Central memory CD4-positive, alpha-beta T cell (primary cell): ENCODE measurements at places on chromosomes 3 and 15.

- no peak for DNase-seq
Measured at GRCh38 chr15:27714675-27715074, 384.4 kb downstream of the OCA2 start.

DNA sequence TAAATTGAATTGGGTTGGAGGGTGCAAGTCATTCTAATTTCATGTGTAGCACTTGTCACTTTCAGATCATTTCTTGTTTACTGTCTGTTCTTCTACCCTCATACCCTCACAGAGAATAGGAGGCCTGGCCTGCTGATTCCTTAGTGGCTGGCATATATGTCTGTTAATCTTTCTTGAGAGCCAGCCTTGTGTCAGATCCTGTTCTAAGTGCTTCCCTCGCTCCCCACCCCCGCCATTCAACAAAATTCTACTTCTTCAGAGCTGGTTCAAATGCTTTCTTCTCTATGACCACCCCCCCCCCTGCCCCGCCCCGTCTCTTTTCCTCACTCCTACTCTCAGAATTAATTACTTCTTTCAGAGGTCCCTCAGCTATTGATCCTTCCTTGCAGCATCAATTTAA lies 1.5 kb upstream of the U2SURP start:
- no peak for DNase-seq

DNA sequence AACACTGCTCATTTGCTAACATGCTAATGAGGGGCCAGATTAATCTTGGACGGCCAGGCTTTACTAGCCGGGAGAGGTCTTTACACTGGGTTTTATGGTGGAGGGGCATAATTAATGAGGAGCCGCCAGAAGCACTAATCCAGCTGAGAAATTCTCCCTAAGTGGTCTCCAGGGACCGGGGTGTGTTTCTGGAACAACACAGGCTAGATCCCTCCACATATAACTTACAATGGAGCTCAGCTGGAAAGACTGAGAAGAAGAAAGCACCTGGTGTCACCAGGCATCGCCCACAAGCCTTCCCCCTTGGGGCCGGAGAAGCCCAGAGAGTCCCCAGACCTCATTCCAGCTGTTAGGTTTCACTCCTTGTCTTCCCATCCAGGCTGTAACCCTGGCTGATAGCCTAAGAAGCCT lies 127.5 kb downstream of the MEGF11 start:
- no peak for DNase-seq

- DNase-seq, result no peak
Measured at GRCh38 chr3:141020143-141020830, 30.9 kb upstream of the SPSB4 start.

DNA sequence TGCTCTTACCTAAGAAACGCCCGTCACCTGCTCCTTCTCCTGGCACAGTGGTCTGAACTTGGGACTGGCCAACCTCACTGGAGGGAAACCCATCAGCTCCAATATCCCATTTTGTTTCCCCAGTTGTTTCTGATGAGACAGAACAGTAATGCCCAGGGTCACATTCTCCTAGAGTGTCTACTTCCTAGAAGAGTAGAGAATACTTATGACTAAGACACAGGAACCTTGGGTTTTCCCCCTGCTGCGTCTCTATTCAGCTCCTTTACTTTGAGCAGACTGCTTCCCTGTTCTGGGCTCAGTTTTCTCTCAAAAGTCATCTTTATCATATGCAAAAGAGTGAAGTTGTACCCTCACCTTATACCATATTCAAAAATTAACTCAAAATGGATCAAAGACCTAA lies 79.4 kb downstream of the POLR2M start:
- no peak for DNase-seq

GRCh38 chr15:77644543-77645247 lies 12.0 kb upstream of the LINGO1 start:
- no peak for DNase-seq

DNA sequence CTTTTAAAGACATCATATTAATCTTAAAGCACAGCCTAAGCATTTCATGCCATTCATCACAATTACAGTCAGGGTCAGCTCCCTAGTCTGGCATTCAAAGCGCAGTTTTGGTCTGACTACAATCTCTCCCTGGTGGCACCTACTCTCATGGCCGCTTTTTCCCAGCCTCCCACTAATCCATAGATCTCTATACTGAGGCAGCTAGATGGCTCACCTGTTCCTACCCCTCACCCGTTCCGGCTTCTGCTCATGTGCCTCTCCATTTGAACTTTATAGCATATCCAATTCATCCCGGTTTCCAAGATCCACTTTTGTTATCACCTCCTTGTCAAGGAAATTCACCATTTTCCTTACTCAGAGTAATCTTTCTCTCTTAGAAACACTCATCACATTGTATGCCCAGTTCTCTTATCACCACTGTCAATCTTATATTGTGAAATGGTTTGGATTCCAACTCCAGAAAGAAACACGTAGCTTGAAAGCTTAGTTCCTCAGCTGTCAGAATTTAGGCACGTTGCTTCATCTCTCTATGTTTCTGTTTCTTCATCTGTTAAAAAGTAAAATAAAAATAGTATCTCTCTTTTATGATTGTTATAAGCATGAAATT lies 220.0 kb upstream of the UBE2E2 start:
- no peak for DNase-seq

DNA sequence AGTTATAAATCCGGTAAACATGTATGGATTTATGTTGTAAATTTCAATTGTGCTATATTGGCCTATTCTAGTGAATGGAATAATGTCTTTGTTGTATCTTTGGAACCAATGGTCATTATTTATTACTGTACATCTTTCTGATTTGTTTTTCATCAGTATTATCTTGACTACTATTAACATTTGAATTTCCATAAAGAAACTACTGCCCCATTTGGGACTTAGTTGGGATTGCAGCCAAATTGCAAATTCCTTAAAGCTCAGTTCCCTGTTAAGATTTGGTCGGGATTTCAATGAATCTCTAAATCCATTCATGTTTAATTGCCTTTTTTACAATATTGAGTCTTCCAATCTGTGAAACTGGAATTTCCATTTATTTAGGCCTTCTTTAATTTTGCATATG lies 822.4 kb upstream of the CADM2 start:
- no peak for DNase-seq

DNA sequence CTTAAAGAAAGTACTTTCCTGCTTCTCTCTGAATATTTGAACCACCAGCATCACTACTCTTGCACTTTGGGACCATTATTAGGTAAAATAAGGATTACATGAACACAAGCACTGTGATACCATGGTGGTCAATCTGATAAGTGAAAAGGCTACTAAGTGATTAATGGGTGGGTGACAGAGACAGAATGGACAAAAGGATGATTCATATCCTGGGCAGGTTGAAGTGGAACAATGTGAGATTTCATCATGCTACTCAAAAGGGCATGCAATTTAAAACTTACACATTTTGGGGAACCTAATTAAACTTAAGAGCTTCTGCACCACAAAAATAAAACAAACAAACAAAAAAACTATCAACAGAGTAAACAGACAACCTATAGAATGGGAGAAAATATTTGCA lies 172.0 kb upstream of the CD96 start:
- DNase-seq, result no peak

DNA sequence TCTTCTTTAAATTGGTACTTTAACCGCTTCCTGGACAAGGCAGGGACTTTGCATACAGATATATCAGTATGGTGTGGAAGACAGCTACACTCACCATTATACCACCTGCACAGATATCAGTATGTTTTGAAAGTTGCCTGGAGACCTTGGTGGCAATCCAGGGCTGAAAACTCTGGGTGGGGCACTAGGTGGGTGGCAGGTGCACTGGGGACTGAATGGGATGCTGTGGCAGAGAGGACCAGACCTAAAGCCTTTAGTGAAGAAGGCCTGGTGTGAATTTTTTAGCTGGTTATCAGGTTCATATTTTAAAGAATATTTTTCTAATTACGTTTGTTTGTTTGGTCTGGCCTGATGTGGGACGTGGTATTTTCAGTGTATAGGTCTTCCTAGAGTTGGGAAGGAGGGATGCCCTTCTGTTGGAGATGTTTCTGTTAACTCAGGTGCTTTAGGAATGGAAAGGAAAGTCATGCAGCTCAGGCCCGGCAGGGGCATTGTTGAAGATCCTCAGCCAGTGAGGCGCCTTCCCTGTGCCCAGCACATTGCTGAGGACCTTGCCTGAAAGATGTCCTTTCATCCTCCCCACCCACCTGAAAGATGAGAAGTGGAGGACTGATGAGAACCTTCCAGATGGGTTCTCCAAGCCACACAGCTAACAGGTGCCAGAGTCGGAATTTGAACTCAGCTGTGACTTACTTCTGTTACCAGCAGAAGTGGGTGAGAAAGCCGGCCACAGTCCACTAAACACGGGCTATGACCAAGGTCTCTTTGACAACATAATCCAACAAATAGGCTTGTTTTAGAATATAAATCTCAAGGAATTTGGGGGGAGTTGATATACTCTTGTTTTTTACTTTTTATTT lies 77.3 kb downstream of the APBA2 start:
- DNase-seq, result no peak

DNA sequence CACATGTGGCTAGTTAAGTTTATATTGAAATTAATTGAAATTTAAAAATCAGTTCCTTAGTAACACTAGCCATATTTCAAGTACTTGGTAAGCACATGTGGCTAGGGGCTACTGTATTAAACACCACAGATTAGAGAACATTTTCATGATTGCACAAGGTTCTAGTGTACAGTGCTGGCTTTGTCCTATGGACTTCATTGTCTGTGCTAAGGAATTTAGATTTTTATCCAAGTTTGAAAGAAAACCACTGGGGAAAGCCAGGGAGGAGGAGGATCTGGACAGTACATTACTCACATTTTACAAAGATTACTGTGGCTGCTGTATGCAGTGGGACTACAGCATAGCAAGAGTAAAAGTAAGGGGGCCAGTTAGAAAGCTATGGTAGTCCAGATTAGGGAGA lies 13.9 kb downstream of the STAC start:
- no peak for DNase-seq

DNA sequence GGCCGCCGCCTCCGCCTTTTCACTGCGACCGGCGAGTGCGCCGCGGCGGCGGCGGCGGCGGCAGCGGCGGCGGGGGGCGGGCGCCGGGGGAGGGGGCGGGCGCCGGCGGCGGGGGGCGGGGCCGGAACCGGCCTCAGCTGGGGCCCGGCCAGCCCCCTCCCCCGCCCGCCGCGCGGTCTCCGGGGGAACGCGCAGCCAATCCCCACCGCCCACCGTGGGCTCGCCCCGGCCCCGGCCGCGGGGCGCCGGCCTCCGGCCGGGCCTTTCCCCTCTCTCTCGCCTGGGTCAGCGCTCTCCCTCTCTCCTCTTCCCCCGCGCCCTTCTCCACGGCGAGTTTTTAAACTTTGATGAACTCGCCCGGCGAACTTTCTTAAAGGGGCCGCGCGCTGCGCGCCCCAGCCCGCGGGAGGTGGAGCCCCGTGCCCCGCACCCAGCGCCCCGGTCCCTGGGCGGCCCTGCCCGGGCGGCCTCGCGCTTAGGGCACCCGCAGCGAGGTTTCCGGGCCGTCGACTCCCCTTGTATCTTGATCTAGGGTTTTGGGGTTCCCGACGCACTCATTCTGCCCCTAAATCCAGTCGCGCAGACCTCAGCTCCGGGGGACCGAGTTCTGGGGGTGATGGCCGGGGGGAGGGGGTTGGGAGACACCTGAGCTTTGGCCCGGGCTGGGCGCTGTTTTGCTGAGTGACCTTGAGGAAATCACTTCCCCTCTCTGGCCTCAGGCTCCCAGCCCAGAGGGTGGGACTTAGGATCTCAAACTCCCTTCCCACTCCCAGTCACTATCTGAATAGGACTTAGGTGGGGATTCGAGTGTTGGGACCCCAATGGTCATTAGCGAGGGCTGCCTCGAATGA lies at the start of gene RBPMS2:
TSS of gene RBPMS2 (minus strand) at position 39 of the 851 bp plus-strand sequence. CDS start 270 bp downstream, outside the sequence.
- DNase-seq, result no peak

DNA sequence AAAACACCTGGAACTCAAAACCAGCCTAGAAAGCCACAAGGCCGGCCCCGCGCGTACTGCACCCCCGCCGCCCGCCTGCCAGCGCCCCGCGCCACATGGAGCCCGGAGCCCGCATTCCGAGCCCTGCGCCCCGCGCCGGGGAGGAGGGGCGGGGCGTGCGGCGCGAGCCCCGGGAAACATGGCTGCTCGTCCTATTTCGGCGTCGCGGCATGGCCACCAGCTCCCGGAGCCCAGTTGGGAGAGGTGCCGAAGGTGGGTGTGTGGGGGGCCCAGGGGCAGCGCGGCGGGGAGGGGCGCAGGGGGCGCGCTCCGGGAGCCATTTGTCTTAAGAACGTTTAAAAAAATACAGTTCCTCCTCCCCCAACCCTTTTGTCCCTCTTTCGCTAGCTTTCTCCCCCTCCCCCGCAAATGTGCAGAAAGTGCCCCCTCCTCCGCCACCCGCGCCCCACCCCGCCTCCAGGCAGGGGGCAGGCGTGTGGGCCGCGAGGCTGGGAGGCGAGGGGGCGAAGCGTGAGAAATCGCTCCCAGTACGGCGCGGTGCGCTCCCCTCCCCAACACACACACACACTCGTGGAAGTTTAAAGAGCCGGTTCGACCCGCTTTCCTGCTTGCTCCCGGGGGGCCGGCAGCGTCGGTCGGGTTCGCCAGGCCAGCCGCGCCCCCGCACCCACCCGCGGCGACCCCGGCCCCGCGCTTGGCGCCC lies 2.5 kb downstream of the ANP32A start:
- peak; percentile 68 for DNase-seq

GRCh38 chr15:25707656-25708365 lies 155.3 kb downstream of the ATP10A start:
- no peak for DNase-seq

- DNase-seq, result no peak
Measured at GRCh38 chr15:71548401-71548807, 261.9 kb upstream of the NR2E3 start.

GRCh38 chr15:92115834-92116233 lies 262.3 kb downstream of the SLCO3A1 start:
- DNase-seq, result no peak

DNA sequence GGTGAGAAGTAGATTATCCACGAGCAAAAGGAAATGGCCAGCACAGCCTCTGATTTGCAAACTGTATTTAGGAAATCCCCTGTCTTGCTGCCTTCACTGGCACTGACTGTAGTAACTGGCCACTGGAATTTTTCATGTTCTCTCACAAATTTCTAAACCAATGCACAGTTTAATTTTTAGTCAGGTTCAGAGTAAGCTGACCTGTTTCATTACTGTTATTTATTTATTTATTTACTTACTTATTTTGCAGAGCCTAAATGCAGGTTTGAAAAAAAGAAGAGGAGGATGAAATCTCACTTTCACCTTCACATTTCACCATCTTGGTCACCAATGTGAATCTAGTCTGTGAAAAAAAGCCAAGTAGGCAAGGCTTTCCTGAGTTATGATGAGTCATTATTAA lies 291.0 kb downstream of the PLOD2 start:
- no peak for DNase-seq

DNA sequence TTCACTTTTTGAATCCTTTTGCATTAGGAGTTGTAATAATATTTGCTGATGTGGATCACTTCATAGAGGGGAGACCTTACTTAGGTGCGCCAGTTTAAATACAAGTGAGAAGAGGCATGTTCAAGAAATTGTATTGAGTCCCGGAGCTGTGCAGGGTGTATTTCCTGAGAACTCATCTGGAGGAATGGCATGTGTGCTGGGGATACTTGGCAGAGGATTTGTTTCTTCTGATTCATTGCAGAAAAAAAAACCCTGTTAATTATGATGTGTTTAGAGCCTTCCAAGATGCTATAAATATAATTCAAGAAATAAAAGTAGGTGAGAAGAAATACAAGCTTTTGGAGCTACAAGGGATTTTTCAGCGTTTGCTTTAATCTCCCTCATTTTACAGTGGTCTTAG lies 97.6 kb downstream of the TPRG1 start:
- no peak for DNase-seq

- peak; percentile 54 for DNase-seq
Measured at GRCh38 chr3:187979564-187979963, 174.4 kb upstream of the LPP start.

- DNase-seq, result no peak
Measured at GRCh38 chr3:160475884-160476283, 26.3 kb upstream of the TRIM59 start.
